NCI-H2171 treated with DMSO at 0.1 percent for 48 hours (cell line): ENCODE measurements at places on chromosomes 5 and 9.

DNA sequence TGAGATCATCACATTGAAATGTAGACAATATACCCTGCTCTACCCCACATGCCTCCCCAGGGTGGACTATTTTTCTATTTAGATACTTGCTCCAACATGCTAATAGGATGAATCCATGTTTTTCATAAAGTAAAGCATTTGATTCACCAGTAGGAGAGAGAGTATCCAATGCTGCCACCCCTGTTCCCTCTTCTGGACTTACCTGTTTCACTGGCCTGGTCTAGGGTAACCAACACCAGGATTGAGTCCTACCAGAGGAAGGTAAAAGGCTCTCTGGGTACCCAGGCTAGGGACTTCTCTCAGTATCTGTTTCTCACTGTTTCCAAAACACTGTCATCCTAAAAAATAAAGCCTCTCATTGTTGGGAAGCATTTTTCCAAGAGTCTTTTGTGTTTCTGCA lies 30.2 kb upstream of the GABRP start:
- no peak for DNase-seq

DNA sequence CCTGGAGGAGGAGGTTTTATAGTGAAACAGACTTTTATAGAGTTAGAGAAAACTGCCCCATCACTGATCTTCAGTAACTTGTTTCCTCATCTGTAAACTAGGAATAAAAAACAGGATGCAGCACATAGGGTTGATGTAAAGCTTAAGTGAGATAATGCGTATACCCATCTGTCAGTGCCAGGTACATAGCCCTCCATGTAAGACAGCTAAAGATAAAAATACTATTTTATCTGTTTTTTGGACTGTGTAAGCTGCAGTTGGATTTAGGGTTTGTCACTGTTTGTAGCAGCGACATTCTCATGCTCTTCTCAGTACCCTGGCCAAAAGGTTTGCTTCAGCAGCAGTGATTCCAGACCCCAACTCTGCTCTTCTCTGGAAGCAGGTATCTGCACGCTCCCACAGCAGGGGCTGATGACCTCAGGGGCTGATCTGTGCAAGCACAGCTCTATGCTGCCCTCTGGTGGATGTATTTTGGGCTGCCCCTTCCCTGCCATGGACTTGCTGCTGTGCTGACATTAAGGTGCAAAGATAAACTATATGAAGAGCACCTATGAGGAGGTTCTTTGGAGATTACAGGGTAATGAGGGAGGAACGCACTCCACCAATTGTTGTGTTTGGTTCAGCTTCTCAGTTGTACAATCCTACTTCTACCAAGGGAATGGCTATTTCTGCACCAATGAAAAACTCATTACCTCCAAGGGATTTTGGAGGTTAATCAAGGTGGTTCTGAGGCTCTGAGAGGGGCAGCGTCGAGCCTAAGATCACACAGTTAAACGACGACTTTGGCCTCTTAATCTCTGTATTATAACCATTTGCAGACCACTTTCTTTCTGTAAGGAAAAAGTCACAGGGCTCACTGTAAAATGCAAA lies 13.1 kb downstream of the HMHB1 start:
- peak; percentile 66 for DNase-seq

GRCh38 chr9:95385521-95385920 lies 68.0 kb upstream of the FANCC start:
- DNase-seq = no peak

DNA sequence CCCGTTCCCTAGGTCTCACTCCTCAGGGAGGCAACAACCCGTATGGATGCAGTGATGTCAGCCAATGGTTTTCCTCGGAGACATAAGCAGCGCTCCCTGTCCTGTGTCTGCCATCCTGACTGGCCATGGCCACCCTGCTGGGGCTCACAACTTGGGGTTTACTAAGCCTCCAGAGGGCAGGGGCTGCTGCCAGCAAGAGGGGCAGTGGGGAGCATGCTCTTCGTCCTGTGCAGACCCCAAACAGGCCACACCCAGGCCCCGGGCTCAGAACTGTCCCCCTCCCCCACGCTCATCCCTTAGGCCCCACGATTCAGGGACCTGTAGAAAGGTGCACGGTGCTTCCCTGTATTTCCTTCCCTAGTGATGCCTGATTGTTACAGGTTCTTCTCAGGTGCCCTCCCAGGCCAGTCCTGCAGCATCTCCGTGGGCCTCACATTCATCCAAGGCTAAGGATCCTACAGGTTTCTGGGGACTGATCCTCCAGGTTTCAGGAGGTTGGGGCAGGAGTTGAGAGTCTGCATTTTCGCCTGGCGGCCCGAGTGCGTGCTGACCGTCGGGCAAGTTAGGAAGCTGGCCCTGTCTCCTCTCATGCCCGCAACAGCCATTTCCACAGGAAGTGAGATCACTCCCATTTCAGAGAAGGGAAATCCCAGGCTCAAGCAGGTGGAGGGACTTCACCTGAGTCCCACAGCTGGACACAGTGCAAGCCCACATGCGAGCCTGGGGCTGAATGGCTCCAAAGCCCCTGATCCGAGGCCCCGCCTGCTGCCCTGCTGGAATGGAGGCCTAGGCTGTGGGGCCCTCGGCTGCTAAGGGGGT lies 217.6 kb downstream of the ROR2 start:
- DNase-seq = no peak

DNA sequence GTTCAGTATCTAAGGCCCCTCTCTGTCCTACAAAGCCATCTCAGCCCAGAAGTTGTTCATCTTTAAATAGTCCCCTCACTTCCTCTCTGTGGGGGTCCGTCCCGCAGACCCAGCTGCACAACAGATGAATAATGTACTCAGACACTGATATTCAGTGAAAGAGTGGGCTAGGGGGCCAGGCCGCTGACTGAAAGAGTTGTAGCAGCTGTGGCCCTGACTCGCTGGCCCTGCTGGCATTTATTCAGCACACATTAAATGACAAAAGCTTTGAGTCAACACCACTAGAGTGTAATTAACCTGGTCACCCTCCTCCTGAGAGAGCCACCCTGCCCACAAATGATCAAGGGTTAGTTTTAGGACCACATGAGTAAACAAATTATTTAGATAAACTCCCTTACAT lies 76.3 kb downstream of the MED10 start:
- no peak for DNase-seq

DNA sequence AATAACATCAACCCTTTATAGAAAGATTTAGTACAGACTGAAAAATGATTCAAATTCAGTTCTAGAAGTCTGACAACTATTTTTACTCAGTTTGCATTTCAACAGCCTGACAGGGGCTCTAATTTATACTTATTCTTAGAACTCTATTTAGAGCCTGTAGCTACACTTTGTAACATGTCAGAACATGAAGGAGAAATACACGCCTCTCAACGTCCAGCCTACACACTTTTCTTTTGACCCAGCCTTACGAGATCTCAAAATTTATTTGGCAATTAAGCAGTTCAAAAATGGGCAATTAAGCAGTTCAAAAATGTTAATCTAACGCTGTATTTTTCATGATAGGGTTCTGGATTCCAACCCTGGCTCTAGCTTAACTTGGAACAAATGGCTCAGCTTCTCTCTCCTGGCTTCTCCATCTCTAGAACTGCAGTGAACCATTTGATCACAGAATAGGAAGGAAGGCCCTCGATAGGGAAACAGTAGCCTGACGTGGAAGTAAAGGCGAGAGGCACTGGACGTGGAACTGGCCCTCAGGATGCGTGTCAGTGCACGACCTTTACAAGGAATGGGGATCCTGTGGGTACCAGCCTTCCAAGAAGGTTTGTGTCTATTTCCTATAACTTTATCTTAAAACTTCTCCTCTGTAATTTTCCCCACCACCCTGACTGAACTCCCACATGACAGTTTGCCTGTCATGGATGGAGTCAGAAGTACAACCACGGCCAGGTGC lies 66.4 kb downstream of the PRRT1B start:
- no peak for DNase-seq

DNA sequence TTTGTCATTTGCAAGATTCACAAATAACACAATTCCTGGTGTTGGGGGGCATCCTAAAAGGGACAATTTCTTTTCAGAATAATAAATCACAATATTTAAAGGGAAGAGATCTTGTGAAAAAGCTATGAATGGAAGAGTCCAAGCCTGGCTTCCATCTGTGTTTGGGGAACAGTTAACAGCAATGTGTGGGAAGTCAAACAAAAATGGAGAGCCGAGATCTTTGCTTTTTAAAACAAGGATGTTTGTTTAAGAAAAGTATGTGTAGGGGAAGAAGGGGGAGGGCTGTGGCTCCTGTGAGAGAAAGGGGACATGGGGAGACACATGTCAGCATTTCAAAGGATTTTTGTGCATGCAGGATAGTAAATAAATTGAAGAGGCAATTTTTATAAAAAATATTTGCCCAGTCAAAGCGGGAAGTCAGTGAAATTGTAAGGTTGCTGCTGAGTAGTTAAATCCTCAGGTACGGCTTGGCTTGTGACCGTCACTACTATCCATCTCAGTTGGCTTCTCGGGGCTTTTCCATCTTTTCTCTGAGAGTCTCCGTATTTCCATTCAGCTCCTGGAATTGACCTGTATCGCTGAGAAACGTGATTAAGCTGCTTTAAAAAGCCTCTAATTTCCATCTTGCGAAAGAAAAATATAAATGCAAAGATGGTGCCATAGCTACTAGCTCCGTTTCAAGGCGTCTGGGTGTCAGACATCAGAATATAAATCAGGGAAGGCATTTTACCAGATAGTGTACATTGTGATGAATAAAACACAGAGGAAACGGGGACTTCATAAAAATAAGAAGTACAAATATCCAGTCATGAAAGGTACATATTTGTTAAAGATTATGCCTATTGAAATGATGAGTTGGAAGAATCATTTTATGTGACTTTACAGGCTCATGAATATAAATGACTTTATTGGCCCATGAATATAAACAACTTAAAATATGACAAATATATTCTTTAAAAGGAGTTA lies 52.9 kb upstream of the VCAN start:
- DNase-seq = no peak

DNA sequence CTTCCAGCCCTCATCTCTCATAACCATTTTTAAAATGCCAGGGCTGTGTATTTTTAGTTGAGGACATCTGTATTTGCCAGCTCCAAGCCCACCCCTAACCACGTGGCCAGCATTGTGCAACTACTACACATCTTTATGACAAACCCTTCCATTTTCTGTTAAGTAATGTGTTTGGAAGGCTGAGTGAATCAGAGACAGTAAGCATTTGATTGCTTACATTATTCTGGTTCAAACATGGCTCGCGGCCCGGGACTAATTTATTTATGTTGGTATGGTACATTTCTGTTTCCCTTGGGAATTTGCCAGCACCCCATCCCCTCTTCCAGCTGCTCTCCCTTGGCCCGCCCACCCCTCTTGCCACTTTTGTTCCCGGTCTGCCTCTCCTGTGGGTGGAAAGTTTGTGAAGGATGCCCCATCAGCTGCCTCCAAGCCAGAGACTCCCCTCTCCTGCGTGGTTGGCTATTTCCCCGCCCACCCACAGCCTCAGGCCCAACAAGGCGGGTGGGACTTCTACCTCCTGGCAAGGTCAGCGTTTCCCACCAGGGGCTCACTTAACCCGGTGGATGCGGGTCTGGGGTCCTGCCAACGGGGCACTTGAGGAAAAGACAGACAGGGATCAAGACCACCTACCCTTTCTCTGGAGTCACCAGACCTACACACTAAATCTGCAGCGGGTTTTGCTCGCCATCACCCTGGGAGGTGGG lies 162.2 kb downstream of the HSD17B3 start:
- peak; percentile 83 for DNase-seq

GRCh38 chr5:34538026-34538672 lies 118.0 kb upstream of the RAI14 start:
- no peak for DNase-seq

GRCh38 chr5:151739395-151739794 lies 19.0 kb downstream of the ATOX1 start:
- DNase-seq = no peak

DNA sequence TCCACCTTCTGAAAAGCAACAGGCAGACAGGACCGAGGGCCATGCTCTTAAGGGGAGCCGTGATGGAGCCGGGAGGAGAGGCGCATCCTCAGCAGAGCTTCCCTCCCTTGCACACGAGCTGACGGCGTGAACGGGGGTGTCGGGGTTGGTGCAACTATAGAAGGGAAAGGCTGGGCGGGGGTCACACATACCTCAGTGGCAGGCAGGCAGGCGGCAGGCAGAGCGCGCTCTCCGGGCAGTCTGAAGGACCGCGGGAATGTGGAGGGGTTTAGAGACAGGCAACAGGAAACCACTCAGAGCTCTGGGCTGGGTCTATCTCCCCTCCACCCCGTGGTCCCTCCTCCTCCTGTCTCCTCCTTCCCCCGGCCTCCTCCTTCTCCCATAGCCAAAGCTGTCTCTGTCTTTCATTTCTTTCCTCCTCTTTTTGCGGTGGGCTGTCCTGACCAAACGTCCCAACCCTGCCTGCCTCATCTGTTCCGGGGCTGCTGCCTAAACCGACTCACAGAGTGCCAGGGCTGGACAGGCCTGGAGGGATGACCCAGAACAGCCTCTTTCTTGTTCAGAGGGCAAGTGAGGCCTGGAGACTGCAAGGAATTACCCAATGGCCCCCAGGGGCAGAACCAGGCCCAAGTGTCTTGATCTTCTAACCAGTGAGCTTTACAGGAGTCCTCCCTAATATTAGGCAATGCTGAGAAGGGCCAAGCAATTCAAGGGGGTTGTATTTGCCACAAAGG lies at the start of gene SPARC:
SPARC (minus strand) TSS at position 242 of the 734 bp plus-strand sequence. CDS start 10,727 bp downstream, outside the sequence.
- DNase-seq = peak; percentile 46

GRCh38 chr9:121281614-121282276 lies 13.8 kb downstream of the GSN start:
- peak; percentile 86 for DNase-seq

GRCh38 chr9:91253488-91253887 lies 108.2 kb downstream of the AUH start:
- peak; percentile 24 for DNase-seq

DNA sequence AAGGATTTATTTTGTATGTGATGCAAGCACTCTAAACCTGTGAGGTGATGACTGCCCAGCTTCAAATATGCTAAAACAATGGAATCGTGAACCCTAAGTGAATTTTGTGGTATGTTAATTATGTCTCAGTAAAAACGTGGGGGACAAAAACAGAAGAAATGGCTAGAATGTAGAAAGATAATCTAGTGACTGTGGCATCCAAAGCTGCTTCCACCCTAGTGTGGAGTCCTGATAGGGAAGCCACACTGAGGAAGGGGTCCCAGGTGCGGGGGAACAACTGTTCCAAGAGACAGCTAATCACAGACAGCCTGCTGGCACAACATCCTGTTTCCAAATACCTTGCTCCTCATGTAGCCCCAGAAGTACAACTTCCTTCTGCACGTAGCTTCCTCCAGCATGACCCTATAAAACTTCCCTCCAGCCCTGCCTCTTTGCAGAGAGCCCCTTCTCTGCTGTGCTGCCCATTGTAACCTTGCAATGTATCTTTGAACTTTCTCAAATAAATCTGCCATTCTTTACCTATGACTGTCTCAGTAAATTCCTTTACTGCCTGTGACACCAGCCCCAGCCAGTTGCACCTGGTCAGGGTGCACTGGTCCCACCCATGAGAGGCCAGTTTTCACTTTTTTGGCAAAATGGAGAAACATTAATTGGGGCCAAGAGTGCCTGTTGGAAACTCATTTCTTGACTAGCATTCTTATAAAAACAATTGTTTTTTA lies 4.9 kb downstream of the GMCL2 start:
- no peak for DNase-seq

DNA sequence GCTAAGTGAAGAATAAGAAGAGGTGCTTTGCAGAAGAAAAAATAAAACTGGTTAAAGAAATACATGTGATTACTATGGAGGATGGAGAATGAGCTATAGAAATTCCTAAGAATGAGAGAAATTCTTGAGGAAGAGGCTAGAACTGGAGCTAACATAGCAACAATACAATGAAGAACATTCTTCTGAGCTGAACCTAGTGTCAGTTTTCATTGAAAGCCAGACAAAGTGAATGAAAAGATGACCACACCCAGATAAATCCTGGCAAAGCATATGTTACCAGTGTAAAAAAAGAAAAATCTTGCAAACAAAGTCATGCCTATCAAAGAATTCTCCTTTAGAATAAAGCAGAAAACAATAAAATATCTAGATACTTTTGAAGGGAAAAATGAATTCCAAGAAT lies 39.6 kb downstream of the SGCD start:
- DNase-seq = no peak
